ENCODE measurements at places on chromosomes 1 and 21. TPM values are rescaled to one million over a fixed set of nuclear protein-coding genes. Genes with fewer than 3 reads are reported as not detected.

- H3K4me1 ChIP-seq = peaks cover 2% of the 10 kb centered on the region
- no peaks in the 10 kb centered on the region for H3K36me3 ChIP-seq
- DNase-seq = no peak
- H3K4me3 ChIP-seq = no peak overlapping the region
Observed at GRCh38 chr1:160374306-160375110, 7.6 kb downstream of the NHLH1 start.

DNA sequence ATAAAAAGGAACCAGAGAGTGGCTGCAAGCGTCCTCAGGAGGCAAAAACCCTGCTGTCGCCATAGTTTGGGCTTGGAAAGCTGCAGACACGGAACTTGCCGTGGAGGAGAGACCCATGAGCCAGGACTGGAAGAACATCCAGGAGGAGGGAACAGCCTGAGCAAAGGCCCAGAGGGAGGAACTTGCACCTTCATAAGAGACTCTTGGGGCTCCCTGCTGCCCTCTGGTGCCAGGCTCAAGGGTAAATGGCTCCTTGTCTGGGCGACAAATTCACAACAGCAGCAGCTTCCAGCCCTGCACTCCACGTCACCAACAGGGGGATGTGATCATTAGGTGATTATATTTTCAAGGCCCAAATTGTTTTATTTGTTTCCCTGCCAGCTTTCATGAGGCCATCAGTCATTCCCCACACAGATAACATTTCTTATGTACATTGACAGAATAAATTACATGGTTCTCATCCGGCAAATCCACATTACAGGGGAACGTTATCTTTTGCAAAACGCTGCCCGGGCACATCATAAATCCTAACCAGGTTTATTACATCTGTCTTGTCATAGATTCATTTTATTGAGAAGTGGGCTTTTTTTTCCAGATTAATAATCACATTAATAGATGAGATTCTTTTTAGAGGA is 143.0 kb upstream of the GRIK3 start:
- no peak overlapping the region for H3K4me3 ChIP-seq
- H3K4me1 ChIP-seq = no peaks in the 10 kb centered on the region
- peaks cover 27% of the 10 kb centered on the region for H3K27me3 ChIP-seq

DNA sequence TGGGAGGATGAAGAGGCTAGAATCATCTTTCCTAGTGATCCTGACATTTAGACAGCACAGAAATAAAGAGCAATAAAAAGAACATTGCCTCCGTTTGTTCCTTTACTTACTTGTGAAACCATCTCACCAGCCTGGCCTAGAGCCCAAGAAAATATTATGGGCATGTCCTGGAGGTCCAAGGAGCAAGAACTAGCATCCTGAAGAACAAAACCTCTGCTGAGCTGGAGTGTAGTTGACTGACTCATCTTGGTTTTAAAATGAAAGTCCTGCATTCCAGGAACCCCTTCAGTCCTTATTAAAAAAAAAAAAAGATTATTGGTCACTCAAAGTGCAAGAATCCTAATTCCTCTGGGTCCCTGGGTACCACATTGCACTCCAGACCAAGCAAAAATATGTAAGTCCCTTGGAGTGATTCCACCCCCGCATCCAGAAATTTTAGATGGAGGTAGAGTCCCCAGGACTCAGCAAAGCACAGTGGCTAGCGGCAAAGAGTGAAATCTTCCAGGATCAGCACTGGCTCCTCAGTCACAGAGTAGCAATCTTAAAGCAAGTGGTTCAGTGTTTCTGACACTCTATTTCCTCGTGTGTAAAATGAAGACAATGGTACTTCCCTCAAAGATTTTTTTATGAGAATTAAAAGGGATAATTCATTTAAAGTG is 7.0 kb downstream of the SMCP start:
- H3K27me3 ChIP-seq = peaks cover 3% of the 10 kb centered on the region
- no peaks in the 10 kb centered on the region for H3K4me1 ChIP-seq
- DNase-seq = no peak
- no peak overlapping the region for H3K4me3 ChIP-seq

DNA sequence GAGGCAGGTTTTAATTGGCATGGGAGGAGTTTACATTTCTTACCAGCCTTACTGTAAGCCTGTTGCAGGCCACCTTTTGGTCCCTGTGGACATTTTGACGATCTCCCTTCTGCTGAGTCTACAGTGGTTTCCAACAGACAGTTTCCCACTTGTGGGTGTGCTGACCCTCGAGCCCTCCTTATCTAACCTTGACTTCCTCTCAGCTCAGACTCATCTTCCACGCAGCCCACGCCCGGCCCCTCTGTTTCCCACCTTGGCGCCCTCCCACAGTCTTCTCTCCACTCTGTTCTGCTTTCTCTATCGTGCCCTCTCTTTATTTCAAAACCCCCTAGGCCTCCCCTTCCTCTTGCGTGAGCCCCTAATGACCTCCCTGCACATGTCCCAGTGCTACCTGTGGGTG is 6.1 kb upstream of the ARL8A start:
- no peaks in the 10 kb centered on the region for H3K27me3 ChIP-seq
- peaks cover 88% of the 10 kb centered on the region for H3K36me3 ChIP-seq
- H3K4me1 ChIP-seq = peaks cover 20% of the 10 kb centered on the region
- DNase-seq = no peak
- no peak overlapping the region for H3K4me3 ChIP-seq
- H3K27ac ChIP-seq = peak overlapping the region; percentile 3

GRCh38 chr1:153977250-153978240 is at the start of gene JTB:
TSS of gene JTB (minus strand) at chr1:153977674. CDS start at chr1:153977252, 422 bp downstream.
- DNase-seq = peak; percentile 83
- H3K27me3 ChIP-seq = no peaks in the 10 kb centered on the region
- H3K27ac ChIP-seq = peak within 1 kb of the TSS; percentile 74

GRCh38 chr21:36858320-36858957 is 108.0 kb downstream of the HLCS start:
- no peak for DNase-seq
- H3K4me3 ChIP-seq = no peak overlapping the region
- H3K27me3 ChIP-seq = no peaks in the 10 kb centered on the region
- peaks cover 7% of the 10 kb centered on the region for H3K4me1 ChIP-seq

DNA sequence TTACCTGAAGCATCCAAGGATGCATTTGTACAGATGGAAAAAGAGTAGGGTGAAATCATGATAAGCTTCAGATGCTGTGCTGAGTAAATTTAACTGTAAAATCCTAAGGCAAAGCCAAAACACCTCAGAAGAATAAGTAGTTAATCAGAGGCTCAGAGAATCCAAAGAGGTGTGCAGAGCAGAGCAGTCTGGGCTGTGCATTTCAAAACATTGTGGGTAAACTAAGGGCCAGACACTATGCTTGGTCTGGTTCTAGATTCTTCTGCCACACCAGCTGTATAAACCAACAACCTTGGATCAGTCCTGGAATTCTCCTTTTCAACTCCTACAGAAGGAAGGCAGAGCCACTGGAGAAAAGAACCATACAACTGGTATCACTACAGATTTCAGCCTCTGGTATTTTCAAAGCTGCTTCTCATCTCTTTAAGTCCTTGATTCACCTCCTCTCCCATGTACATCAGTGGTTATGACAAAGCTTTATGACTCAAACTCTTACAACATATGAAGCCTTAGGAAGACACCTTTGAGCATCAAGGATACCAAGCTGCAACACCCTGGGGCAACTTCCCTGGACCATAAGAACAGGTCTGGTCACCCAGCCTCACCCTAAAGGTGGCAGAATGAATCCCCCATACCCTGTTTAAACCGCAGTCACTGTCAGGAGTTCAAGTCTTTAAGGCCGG is 11.6 kb upstream of the HIPK1 start:
- H3K4me3 ChIP-seq = no peak overlapping the region
- no peaks in the 10 kb centered on the region for H3K4me1 ChIP-seq
- H3K27me3 ChIP-seq = peaks cover 2% of the 10 kb centered on the region
- DNase-seq = no peak

- peaks cover 28% of the 10 kb centered on the region for H3K27me3 ChIP-seq
- no peaks in the 10 kb centered on the region for H3K36me3 ChIP-seq
- H3K4me3 ChIP-seq = no peak within 1 kb of the TSS
- no peak for DNase-seq
Observed at GRCh38 chr1:239386453-239387303, at the start of gene CHRM3. TSS of gene CHRM3 (plus strand) at chr1:239386568. CDS start at chr1:239907452, 520,884 bp downstream.

GRCh38 chr1:115012006-115012405 is 17.6 kb upstream of the TSHB start:
- no peak overlapping the region for H3K4me3 ChIP-seq
- H3K27me3 ChIP-seq = no peaks in the 10 kb centered on the region
- no peak for DNase-seq
- no peak overlapping the region for H3K27ac ChIP-seq

DNA sequence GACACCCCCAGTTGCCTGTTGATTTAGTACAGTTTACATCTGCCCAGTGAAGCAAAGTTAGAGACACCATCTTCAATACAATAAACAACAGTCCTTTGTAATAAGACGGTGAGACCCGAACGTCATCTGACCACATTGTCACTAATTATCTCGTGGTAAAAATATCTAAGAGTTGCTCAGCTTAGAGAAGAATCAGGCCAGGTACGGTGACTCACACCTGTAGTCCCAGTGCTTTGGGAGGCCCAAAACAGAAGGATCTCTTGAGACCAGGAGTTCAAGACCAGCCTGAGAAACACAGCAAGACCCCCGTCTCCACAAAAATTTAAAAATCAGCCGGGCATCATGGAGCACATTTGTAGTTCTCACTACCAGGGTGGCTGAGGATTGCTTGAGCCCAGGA is 53.5 kb downstream of the CD34 start:
- no peak for DNase-seq
- no peak overlapping the region for H3K27ac ChIP-seq

- DNase-seq = no peak
- no peak overlapping the region for H3K27ac ChIP-seq
Observed at GRCh38 chr21:34877485-34878128, 171.5 kb downstream of the RUNX1 start.

DNA sequence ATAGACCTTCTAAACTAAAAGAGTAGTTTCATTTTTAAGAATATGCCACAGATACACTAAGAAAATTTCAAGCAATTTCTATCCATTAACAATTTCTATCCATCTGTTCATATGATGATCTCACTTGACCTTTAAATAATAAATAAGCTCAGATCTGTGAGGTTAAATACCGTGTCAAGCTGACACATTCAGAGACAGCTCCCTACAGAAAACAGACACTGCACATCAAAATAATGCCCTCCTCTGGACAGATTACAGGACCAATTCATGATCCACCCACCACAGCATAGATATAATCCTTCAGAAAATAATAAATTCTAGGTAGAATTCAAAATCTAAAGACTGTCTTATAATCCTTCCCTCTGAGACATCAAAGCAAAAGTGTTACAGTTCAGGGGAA is 49.4 kb upstream of the SEC16B start:
- no peaks in the 10 kb centered on the region for H3K36me3 ChIP-seq
- H3K27ac ChIP-seq = no peak overlapping the region
- no peak overlapping the region for H3K4me3 ChIP-seq
- no peaks in the 10 kb centered on the region for H3K4me1 ChIP-seq

- no peaks in the 10 kb centered on the region for H3K36me3 ChIP-seq
- no peak overlapping the region for H3K27ac ChIP-seq
- no peak overlapping the region for H3K4me3 ChIP-seq
- H3K4me1 ChIP-seq = no peaks in the 10 kb centered on the region
- no peaks in the 10 kb centered on the region for H3K27me3 ChIP-seq
- DNase-seq = no peak
Observed at GRCh38 chr1:62601457-62601856, 4.1 kb downstream of the ANGPTL3 start.

DNA sequence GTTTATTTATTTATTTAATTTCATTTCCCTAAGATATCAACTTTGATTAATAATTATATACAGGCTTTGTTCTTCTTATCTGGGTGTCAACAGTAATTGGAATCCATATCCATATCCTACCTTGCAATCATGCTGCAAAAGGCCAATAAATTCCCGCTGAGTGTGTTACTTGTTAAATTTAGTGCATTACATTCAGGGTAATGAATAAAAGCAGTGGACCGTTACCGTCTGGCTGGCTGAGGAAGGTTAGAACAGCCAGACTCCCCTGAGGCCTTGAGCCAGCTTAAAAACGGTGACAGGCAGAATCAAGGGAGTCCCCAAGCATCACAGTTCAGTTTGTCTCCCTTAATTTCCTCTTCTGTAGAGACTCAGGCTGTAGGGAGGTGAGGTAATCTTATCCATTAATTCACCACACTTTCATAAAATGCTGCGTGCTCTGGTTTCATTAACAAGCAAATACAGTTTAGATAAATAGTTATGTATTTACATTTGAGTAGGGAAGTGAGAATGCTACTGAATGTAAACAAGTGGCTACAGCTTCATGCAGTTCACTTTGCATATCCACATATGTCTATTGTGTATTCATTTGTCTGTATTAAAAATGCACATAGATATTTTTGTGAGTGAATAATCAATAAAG is 888.2 kb upstream of the CXADR start:
- no peak for DNase-seq
- H3K4me3 ChIP-seq = no peak overlapping the region
- no peaks in the 10 kb centered on the region for H3K36me3 ChIP-seq
- H3K27me3 ChIP-seq = no peaks in the 10 kb centered on the region
- no peak overlapping the region for H3K27ac ChIP-seq

DNA sequence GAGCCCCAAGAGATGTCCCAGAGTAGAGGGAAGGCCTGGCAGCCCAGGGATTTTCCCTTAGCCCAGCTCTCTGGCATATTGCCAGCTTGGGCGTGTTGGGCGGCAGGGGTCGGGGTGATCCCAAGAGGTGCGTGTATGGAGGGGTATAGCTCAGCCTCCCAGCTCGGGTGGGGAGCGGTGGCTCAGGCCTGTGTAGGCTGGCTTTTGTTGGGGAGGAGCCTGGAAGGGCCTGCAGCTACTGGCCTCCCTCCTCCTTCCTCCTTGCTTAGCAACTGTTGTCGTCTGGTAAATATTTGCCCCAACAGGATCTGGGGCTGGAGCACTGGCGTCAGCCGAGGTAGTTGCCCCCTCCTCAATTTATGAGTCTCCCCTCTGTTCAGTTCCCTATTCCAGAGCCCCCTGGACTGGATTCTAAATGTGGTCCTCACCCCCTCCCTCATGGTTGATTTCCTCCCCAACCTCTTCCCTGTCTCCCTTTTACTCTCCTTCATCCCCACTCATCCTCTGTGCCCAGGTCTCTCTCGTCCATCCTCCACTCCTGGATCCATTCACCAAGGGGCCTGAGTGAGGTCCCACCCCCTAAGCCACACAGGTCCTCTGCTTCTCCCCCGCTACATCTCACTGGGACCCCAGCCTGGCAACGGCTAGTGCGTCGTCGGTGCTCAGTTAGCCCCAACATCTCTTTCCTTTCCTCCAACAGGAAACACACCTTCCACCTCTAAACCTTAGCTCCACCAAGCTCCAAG is 10.3 kb upstream of the LMNA start:
- peak overlapping the region; percentile 99 for H3K27ac ChIP-seq
- no peaks in the 10 kb centered on the region for H3K36me3 ChIP-seq
- H3K27me3 ChIP-seq = no peaks in the 10 kb centered on the region
- peaks cover 45% of the 10 kb centered on the region for H3K4me1 ChIP-seq

GRCh38 chr1:169042377-169042776 is 64.1 kb upstream of the ATP1B1 start:
- H3K4me1 ChIP-seq = peaks cover 25% of the 10 kb centered on the region
- H3K27ac ChIP-seq = no peak overlapping the region
- DNase-seq = no peak
- no peak overlapping the region for H3K4me3 ChIP-seq

The ENAH gene
- 1.1 TPM for total RNA-seq

The SDF4 gene
- 141 TPM for total RNA-seq

The MROH7 gene
- 0.23 TPM for total RNA-seq
